Stimulated activated CD4-positive, alpha-beta T cell treated with anti-CD3 and anti-CD28 coated beads, Interleukin-1b, Interleukin-23, amount 100 ng/mL, for 4 hours (primary cell): ENCODE measurements at places on chromosomes 7 and 10.
A peak's percentile ranks its signal among the peaks of the same experiment; 100 is the strongest.

DNA sequence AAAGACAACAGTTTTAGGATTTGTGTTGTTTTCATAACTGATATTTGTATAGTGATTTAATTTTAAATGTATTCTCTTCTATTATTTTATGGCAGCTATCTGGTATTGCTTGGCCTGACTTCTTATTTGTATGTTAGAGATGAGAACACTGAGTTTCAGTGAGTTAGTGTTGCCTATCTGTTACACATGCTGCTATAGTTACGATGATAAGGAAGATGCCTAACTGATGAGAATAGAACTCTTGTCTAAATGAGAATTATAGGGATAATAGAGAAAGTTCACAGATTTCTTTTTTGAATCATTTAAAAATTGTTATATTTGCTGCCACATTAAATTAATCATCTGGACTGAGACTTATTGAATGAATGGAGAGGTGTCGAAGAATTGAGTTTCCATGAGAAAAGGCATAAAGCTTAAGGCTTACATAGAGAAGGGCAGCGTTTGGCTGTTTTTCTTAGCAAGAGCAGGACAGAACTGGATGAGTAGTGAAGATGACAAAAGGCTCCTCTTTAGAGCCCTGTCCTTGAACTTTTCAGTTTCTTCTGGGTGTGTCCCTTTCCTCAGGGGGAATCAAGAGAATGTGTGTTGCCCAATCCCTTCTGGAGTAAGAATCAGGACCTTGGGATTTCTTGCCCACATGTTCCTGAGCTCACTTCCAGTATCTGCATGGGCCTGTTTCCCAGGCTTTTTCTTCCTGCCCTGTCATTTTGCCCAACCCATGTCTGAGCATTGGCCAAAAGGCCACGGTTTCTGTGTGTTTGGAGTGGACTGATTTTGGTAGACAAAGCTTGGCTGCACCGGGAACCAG is 195.6 kb upstream of the CSTF2T start:
- DNase-seq = no peak

- DNase-seq = no peak
Measured at GRCh38 chr7:99557196-99557607, 1.2 kb upstream of the ZNF655 start.

GRCh38 chr10:59177031-59177797 is 771 bp downstream of the PHYHIPL start:
- DNase-seq = no peak

- DNase-seq = peak; percentile 67
Measured at GRCh38 chr7:151008511-151009323, 15.6 kb downstream of the ATG9B start.

DNA sequence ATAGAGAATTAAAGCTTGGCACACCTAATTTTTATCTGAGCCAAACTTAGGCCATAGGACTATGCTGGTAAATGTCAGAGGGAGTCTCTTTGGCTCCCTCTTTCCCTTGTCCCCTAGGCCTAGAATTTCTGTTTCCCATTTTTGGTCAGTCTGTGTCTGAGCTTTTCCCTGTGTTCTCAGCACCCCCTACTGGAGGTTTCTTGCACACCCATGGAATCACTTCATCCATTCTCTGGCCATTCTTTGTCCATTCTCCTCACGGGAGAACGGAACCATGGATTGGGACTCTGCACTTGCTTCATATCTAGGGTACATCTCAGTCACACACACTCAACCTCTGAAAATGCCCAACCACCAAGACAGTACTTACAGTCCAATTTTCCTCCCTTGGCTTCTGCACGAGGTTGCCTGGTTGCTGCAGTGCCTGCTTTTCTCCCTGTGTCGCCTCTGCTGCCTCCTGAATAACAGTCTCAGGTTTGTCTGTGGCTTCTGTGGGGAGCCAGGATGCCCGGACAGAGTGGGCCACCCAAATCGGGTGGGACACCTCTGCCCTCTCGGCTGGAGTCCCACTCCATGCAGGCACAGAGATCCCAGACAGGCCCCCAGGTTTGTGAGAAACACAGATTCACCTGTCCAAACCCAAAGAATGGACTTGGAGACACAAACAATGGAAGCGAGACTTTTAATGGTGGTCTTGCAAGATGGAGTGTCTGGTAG is 35.1 kb upstream of the DNAH11 start:
- peak; percentile 8 for DNase-seq

DNA sequence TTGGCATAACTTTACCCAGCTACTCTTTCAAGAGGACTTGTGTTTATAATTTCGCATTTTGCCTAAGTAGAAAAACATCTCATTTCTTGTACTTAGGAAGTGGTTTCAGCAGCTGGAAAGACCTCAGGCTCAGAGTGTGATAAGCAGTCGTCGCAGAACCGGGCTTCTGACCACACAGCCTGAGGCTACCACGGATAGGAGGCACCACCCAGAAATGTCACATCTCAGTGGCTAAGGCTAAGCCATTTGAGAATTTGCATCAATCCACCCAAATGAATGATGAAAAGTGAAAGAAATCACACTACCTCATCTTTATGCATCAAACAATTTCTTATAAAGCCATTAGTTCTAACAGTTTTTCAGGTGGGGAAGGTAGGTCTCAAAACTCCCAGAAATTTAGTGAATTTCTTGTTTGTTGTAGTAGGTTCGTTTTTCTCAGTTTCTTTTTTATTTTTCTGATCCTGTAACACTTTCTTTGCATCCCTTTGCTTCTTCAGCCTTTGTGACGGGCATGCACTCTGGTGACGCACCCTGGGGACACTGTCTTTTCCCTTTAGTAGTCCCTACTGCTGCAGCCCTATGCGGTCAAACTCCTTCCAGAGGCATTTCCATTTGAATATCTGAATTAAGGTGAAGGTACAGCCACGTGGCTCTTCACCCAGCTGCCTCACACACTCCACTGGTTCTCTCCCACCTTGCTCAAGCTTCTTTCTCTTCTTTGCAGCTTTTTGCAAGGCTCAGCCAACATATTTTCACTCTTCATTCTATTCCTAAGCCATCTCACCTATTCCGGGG is 68.5 kb downstream of the MAP3K8 start:
- DNase-seq = no peak

- no peak for DNase-seq
Measured at GRCh38 chr10:121595806-121596688, 2.2 kb downstream of the FGFR2 start.

GRCh38 chr7:27116031-27116961 is 13.8 kb upstream of the HOXA2 start:
- no peak for DNase-seq

GRCh38 chr7:158827411-158828132 is 1.7 kb downstream of the ESYT2 start:
- DNase-seq = no peak

DNA sequence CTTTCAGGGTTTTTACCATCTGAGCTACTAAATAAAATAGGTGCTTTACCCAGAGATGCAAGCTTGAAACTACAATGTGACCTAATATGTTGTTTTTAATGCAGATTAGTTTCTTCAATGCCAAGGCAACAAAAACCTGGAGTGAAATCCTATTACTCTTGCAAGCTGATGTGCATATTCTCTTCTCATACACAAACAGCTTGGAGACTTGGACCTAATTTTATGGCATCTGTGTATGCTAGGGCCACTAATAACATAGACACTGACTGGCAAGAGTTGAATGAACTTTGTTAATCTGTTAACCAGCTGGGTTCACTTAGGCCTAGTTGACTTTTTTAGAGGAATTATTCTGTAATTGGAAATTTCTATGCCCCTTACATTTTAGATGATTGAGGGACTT is 23.4 kb upstream of the SMIM30 start:
- no peak for DNase-seq

GRCh38 chr10:124305131-124305530 is 113.6 kb downstream of the OAT start:
- no peak for DNase-seq

DNA sequence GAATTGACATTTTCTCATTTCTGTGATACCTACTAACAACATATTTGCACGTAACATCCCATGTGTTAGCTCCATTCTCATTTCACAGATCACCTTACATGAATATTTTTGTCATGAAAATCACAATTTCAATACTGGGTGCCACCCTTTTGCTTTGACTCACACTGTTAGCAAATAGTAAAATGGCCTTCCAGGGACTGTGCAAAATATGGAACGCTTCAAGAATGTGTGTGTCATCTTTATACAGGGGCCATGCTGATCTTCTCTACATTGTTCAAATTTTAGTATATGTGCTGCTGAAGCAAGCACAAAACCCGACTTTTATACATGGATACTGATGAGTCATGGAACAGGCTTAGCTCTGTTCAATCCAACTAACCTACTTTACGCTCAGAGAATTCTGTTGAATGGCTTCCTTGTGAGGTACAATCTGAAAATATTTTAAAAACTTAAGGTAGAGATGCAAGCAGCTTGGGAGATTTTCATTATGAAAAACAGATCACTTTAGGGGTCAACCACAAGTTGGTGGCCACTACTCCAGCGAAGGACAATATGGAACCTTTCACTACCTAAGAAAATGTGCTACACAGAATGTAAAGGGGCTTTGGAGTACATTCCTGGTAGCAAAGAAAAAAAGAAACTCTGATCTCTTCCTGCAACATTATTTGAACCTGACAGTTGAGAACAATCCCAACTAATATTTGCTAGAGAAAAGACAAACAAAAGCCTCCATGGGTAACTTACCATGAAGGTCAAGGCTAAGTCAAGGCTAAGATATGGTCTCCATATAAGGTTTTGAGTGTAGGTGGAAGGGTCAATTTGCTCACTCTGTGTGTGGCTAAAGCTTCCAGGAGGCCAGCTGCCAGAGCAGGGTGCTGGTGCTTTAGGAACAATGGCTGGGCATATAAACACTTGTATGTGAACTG is 11.9 kb downstream of the ANKRD26 start:
- no peak for DNase-seq

- DNase-seq = no peak
Measured at GRCh38 chr10:53477313-53477675, 704.7 kb upstream of the MBL2 start.

DNA sequence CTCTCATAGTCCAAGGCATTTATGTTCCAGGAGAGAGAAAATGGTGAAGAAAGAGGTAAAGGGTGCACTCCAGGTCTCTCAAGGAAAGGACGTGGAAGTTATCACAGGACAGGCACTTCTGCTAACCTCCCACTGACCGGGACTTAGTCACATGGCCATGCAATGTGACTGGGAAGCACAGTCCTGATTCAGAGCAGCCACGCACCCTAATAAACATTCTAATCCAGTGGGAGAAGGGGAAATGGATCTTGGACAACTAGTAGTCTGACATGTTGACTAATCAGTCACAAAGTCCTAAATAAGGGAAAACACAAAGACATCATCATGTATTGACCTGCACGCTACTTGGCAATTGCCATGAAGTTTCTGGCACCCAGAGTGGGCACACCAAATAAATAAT is 417.5 kb upstream of the ZMIZ1 start:
- no peak for DNase-seq

DNA sequence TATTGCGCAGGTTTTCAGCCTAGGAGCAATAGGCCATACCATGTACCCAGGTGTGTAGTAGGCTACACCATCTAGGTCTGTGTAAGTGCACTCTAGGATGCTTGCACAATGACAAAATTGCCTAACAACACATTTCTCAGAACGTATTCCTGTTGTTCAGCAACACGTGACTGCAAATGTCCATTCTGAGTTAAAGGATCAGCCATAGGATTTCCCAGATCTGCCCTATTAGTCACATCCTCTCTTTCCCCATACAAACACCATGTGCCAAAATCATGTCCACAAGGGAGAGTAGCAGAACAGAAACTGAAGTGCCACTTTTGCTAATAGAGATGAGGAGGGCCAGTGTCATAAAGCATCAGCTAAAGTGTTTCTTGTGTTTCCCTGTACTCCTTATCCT is 42.6 kb upstream of the AMPH start:
- DNase-seq = no peak

DNA sequence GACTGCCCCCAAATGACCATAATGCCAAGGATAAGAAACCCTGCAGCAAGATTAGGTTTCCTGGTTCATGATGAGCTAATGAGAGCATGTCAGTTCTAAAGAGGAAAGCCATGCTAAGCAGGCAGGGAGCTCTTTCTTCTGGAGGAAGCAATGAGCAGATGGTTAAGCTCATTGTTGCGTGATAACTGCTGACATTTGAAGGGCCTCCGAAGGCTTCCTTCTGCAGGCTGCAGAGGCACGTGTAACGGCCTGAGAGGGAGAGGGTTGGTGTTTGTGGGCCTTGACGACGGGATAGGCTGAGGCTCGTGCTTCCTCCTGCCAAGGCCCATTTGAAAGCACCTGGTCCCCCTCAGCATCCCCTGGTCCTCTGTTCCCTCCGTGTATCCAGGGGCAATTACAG is 63.5 kb upstream of the BTBD16 start:
- no peak for DNase-seq

GRCh38 chr7:513521-514166 is 6.0 kb downstream of the PDGFA start:
- DNase-seq = no peak

DNA sequence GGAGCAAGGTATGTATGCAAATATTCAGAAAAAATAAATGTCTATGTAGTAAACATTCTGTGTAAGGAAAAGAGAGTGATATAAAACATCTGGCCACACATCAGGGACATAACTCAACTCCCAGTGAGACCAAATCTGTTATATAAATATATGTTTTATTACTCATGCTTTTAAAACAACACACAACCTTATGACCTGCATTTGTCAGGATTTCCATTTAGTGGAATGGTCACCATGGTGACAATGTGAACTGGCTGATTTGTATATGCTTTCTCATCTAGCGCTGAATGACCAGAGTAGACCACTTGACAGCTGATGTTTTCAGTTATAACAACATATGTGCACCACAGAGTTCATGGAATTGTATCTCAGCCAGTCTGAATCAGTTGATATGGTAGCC is 551.7 kb downstream of the HTR7 start:
- no peak for DNase-seq

GRCh38 chr7:74474271-74474865 is 20.7 kb downstream of the GTF2IRD1 start:
- no peak for DNase-seq

GRCh38 chr7:149723795-149724495 is 49.4 kb downstream of the ZNF467 start:
- no peak for DNase-seq

- no peak for DNase-seq
Measured at GRCh38 chr10:127447197-127447596, 101.9 kb upstream of the NPS start.

GRCh38 chr10:725302-725701 is 35.8 kb upstream of the DIP2C start:
- DNase-seq = no peak

DNA sequence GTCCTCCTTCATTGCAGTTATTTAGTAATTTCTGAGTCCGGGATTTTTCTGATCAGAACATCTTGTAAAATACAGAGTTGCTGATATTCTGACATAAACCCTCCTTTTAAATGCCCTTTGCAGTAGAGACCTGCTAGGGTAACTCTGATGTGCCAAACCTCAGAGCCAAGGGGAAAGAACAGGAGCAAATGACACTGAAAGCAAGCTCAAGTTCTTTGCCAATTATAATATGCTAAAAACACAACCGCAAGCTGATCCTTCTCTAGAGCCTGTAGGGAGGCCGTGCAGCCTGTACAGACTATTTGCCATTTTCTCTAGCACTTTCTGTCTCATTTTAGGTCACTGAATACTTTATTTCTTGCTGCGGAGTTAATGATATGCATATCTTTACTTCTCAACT is 240.4 kb downstream of the CAMK1D start:
- no peak for DNase-seq

GRCh38 chr10:110600487-110601101 is 33.1 kb downstream of the SMC3 start:
- peak; percentile 28 for DNase-seq
